GM04503 (cell line): ENCODE measurements at places on chromosomes 4 and X.

DNA sequence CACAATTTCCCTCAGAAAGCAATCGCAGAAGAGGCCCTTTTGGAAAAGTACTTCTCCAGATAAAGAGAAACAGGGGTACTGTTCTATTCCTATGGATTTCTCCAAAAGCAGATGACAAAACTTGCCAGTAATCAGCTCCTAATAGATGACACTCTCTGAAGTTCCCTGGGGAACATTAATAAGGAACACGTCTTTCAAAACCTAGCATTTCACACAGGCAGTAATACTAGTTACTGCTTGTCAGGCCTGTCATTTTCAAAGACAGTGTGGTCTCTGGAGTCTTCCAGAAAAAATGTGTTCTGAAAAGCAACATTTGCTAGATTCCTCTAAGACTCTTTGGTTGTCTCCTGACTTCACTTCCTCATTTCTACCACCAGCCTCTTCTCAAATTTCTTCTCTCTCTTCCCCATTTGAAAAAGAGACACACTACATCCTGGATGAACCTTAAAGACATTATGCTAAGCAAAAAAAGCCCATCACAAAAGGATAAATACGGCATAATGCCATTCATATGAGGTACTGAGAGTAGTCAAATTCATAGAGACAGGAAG is 47.3 kb downstream of the CHRDL1 start:
- no peak for DNase-seq

- no peak for DNase-seq
Observed at GRCh38 chr4:4424499-4425115, 37.7 kb downstream of the NSG1 start.

- DNase-seq, result no peak
Observed at GRCh38 chrX:11949291-11949690, 189.0 kb upstream of the FRMPD4 start.

- no peak for DNase-seq
Observed at GRCh38 chrX:11540532-11541377, 125.0 kb downstream of the ARHGAP6 start.
